ENCODE measurements at places on chromosomes 3 and 15. TPM values are rescaled to one million over a fixed set of nuclear protein-coding genes. Genes with fewer than 3 reads are reported as not detected.

The USP3 gene
- total RNA-seq = 13.7 TPM

The PLA2G4E gene
- total RNA-seq = 0.05 TPM

The FILIP1L gene
- 41.3 TPM for total RNA-seq

The ACAN gene
- total RNA-seq = not detected

GRCh38 chr15:100172356-100173024 is 169.3 kb downstream of the ADAMTS17 start:
- DNase-seq = no peak

- no peak for DNase-seq
Observed at GRCh38 chr3:187208159-187208558, 10.9 kb downstream of the RTP1 start.

GRCh38 chr3:28646435-28646834 is 297.8 kb upstream of the AZI2 start:
- no peak for DNase-seq

DNA sequence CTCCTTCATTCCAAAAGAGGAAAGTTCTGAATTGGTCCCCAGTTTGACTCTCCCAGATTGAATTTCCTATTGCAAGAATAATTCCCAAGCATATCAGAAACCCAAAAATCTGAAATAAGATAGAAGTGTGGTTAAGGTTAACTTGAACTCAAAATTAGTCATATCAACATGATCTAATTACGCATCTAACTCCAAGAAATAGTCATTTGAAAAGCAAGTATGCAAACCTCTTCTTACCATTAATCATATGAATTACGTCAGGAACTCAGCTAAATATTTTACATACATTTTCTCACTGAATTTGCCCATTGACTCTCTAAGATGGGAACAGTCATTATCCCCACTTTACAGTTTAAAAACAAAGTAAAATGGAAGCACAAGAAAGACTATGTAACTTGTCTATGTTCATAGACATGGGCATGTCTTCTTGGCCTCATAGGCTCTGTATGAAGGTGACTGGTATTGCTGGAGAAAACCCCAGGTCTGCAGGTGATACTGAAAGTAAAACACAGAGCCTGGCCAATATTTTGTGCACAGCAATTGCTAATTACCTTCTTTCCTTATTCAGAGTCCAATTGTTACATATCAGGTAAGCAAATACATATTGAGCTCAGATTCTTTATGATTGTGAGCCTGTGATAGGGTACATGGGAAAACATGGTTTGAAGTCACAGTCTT is 139.2 kb downstream of the ATP8B4 start:
- no peak for DNase-seq

DNA sequence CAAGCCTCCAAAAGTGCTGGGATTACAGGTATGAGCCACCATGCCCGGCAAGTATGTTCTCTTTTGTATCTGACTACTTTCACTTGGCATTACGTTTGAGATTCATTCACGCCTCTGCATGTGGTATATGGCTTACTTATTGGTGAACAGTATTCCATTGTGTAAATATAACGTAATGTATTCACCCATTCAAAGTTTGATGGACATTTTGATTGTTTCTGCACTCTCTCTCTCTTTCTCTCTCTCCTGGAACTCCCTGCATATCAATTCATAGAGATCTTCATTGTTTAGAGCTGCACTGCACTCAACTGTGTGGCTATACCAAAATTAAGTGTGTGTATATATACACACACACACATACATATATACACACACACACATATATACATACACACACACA is 30.4 kb downstream of the SPPL2A start:
- DNase-seq = no peak

GRCh38 chr3:150251187-150252062 is 156.7 kb upstream of the TSC22D2 start:
- DNase-seq = no peak

GRCh38 chr3:189455641-189456417 is 175.4 kb upstream of the TP63 start:
- DNase-seq = no peak

Data from Right ventricle myocardium inferior (tissue), 1 donor.